ENCODE measurements at places on chromosomes 4 and X. TPM values are rescaled to one million over a fixed set of nuclear protein-coding genes. Genes with fewer than 3 reads are reported as not detected.

DAPP1 gene
- total RNA-seq, result 38.8 TPM

PRRG1 gene
- not detected for total RNA-seq

DNA sequence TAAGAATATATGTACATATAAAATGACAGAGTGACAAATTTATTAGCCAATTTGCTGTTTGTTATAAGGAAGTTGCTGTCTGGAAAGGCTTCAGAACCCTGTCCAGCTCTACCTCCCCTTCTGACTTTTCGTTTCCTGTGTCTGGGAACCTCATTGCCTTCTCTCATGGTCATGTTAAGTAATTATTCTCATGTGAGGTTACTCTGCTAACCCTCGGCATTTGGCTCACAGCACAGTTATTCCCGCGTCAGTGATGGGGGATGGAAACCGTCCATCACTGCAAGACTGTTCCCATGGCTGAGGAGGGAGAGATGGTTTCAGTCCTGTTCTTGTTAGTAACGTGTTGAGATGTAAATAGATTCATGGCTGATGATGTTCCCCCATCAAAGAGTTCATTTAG, 11.9 kb downstream of the EDNRA start:
- DNase-seq, result no peak

GRCh38 chr4:23922541-23923111, 32.8 kb upstream of the PPARGC1A start:
- no peak for DNase-seq
